ENCODE measurements at places on chromosomes 4 and X.

GRCh38 chr4:123621072-123621705, 224.6 kb downstream of the SPRY1 start:
- DNase-seq, result no peak

DNA sequence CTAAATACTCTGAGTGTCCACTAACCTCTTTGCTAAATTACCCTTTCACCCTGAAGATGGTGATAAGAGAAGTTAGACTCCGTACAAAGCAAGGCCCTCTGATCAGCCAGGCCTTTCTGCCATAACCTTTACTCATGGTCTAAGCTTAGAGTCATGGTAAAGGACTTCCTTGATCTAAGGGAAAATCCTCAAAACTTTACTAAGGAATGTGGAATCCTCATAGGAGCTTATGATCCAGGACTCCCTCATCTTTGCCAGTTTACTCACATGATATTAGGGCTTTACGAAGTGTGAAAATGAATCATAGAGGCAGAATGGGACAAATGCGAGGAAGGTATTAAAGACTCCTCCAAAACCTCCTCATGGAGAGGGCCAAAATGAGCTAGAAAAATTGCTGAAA, 7.9 kb upstream of the FAM13A start:
- DNase-seq, result peak; percentile 40

- DNase-seq, result no peak
Measured at GRCh38 chr4:33149658-33150524, 2429.7 kb downstream of the PCDH7 start.

- no peak for DNase-seq
Measured at GRCh38 chr4:168740691-168741090, 243.8 kb downstream of the PALLD start.

DNA sequence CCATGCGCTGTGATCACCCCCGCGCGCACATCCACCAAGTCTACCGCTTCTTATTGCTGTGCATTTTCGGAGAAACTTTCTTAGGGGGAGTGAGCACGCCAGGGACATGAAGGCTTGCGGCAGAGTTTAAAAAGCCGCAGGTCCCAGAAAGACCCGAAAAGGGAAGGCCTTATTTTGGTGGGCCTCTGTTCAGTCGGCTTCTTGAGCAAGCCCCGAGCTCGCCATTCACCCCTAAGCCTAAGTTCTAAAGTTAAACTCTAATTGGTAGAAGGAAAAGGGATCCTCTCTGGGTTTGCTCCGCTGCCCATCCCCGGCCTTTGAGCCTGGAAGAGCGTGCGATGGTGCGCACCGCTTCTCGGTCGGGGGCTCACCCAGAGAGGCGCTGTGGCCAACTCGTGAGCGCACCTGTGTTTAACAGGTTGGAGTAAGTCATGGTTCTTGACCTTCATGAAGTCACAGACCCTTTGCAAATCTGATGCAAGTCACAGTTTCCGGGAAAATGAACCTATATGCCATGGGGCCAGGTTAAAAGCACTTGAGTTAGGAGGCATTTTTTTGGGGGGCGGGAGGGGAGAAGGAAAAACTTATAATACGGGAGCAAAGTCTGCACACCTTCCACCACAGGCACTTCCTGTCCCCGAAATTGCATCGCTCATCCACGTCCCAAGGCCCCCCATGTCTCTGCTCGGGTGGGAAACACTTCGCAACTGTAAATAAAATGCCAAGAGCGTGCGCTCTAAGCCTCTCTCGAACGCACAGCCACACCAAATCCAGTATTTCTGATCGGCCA, 1.9 kb downstream of the PHOX2B start:
- no peak for DNase-seq

DNA sequence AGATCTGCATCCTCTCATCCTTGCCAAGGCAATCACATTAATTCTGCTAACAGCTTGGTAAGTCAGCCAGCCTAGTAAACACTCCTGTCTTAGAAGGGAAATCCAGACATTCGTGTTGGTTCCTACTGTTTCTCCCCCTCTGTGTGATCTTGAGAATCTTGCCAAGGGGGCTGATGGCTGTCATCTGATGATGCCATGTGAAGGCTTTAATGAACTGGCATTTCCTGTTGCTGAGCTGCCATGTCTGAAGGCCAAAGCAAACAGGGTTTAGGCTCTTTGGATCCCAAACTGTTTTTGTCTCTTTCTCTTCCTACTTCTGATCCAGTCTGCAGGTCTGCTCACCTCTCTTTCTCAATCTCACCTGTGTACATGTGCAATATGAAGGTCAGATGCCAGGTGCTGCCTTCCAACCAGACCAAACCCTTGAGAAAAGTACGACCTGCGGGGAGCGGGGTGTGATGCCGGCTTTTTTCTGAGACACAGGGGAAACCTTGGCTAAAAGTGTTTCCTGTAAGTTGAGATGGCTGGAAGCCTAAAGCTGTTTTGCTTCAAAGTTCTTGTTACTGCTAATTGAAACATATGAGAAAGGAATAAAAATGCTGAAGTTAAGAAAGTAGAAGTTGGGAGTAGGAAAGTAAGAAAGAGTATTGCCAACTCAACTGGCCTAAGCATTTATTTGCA, 532.9 kb downstream of the ANKRD50 start:
- no peak for DNase-seq

GRCh38 chr4:184024637-184025036, 119.5 kb downstream of the STOX2 start:
- no peak for DNase-seq

- no peak for DNase-seq
Measured at GRCh38 chrX:27251369-27251768, 211.8 kb downstream of the PPP4R3C start.

DNA sequence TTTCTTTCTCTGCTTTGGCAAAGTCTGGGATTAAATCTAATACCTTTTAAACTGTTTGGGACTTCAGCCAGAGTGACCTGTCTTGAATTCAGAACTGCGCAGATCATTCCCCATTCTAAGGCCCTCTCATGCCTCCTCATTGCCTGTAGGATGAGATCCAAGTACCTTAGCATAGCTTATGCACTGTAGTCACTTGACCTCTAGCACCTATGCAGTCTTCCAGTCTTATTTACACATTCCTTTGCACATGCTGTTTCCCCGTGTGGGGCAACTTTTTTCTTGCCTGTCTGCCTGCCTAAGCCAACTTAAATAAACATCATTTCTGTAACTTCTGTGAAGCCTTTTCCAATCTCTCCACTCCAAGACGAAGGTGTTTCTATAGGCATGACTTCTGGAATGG, 68.4 kb downstream of the AR start:
- DNase-seq, result peak; percentile 31

DNA sequence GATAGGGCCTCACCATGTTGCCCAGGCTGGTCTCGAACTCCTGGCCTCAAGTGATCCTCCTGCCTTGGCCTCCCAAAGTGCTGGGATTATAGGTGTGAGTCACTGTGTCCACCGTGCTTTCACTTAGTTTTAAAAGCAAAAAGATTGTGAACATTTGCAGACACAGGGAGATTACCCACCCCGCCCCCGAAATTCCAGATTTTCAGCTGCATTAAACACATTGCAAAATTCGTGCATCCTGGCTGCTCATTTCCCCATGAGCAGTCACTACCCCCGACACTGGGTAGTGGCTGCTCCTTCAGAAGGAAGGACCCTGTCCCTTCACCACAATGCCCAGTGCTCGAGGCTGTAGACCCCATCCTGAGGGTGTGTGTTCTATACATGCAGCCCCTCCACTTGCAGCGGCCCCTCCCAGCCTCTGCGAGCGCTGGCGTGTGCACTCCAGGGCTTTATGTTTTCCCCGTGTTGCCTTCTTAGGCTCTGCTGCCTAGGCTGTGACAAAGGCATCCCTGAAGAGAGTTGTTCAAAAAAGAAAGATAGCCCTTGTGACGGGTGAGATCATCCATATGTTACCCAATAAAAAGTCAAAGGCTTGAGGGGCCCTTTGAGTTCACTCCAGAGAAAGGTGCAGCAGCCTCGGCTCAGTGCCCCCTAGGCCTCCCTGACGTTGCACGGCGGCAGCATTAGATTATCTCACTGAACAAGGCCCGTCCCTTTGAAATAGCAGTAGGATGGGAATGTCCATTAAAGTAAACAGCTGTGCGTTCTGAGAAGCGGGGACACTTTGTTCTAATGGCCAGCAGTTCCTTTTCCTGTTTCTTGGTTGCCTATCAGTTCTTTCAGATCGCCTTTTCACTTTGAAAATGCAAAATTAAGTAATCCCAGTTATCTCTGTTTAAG, 71.6 kb downstream of the SHROOM2 start:
- no peak for DNase-seq
